ENCODE measurements at places on chromosomes 11 and 22. TPM values are rescaled to one million over a fixed set of nuclear protein-coding genes. Genes with fewer than 3 reads are reported as not detected.

DNA sequence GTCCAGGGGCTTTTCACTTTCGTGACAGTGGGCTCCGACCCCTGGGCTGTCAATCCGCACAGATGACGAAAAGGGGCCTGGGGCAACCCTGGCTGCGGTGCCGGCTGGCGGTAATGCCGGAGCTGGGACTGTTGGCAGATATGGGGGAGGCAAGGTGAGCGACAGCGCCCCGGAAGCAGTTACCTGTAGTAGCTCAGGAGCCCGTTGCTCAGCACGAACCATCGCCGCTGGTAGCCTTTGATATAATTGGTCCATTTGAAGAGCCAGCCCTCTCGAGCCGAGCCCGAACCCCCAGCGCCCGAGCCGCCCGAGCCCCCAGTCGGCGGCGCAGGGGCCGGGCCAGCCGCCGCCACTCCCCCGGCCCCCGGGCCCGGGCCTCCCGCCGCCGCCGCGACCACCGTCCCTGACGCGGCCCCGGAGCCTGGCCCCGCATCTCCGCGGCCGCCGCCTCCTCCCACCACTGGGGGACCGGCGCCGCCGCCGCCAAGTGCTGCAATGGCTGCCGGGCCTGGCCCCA, 396 bp downstream of the OSBP start:
- peak overlapping the region; percentile 57 for H3K27ac ChIP-seq
- peak overlapping the region; percentile 91 for H3K4me3 ChIP-seq
- no peak for DNase-seq
- H3K36me3 ChIP-seq, result peaks cover 3% of the 10 kb centered on the region

- H3K27ac ChIP-seq, result no peak overlapping the region
- peaks cover 3% of the 10 kb centered on the region for H3K4me1 ChIP-seq
- no peaks in the 10 kb centered on the region for H3K36me3 ChIP-seq
- no peak overlapping the region for H3K4me3 ChIP-seq
- no peak for DNase-seq
- no peaks in the 10 kb centered on the region for H3K27me3 ChIP-seq
Observed at GRCh38 chr11:123421589-123421988, 8.5 kb upstream of the GRAMD1B start.

DNA sequence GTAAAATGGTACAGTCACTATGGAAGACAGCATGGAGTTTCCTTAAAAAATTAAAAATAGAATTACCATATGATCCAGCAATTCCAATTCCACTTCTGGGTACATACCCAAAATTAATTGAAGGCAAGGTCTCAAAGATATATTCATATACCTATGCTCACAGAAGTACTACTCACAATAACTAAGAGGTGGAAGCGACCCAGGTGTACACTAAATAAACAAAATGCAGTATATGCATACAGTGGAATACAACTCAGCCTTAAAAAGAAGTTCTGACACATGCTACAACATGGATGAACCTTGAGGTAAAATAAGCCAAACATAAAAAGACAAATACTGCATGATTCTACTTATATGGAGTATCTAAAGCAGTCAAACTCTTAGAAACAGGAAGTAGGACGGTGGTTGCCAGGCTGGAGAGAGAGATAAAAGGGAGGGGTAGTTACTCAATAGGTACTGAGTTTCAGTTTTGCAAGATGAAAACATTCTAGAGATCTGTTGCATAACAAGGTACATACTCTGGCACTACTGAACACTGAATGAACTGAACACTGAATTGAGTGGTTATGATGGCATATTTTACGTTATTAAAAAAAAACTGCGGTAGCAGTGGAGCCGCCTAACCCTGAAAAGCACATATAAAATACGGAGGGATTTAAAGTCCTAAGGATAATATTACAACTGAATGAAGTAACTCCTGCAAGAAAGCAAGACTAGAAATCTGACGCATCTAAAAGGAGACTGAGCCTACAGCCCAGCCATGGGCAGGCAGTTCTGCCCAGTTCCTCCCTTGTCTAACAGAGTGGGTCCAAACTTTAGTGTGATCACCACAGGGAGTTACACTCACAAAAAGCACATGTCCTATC, 12.8 kb downstream of the DGCR2 start:
- H3K4me1 ChIP-seq, result peaks cover 15% of the 10 kb centered on the region
- H3K27ac ChIP-seq, result peak overlapping the region; percentile 38
- H3K4me3 ChIP-seq, result peak overlapping the region; percentile 6
- H3K27me3 ChIP-seq, result no peaks in the 10 kb centered on the region

DNA sequence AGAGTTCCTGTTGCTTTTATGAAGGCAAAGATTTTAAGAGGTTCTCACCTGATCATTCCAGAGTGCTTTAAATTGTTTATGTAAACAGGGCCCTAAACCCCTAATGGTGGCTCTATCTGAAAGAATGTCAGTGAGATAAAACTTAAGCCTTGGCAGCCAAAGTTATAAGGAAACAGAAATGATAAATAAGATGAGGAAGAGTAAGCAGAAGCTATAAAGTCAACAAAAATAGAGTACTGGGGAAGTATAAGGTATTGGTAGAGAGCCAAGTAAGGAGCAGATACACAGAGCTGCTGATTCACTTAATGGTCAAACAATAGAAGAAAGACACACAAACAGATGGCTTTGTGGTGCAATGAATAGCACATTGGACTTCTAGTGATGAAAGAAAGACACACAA, 37.9 kb downstream of the TMPRSS5 start:
- no peak for DNase-seq
- no peaks in the 10 kb centered on the region for H3K4me1 ChIP-seq
- H3K4me3 ChIP-seq, result no peak overlapping the region
- H3K27me3 ChIP-seq, result no peaks in the 10 kb centered on the region

GRCh38 chr11:69744435-69744834, 30.7 kb downstream of the FGF4 start:
- H3K27ac ChIP-seq, result no peak overlapping the region
- H3K27me3 ChIP-seq, result no peaks in the 10 kb centered on the region
- H3K36me3 ChIP-seq, result no peaks in the 10 kb centered on the region
- H3K4me3 ChIP-seq, result no peak overlapping the region
- DNase-seq, result no peak

DNA sequence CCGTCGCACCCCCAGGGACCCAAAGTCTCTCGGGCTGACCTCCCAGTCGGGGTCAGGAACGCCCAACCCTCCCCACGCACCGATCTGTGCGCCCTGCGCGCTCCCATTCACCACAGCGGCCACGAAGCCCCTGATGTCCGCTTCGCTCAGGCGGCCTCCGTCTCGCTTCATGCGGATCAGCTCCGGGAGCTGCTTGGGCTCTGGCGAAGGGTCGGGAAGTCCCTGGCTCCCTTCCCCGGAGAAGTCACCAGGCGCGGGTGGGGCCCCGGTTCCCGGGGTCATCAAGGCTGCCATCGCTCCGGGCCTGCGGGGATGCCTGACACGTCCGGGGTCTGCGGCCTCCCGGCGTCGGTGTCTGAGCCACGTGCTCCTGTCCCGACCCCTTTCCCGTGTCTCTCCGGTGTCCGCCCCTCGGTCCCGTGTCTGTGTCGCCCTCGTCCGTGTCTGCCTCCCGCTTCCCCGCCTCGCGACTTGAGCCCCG, 356 bp downstream of the TYMP start:
- H3K36me3 ChIP-seq, result no peaks in the 10 kb centered on the region
- H3K4me1 ChIP-seq, result peaks cover 30% of the 10 kb centered on the region
- no peaks in the 10 kb centered on the region for H3K27me3 ChIP-seq
- no peak for DNase-seq
- peak overlapping the region; percentile 78 for H3K4me3 ChIP-seq

DNA sequence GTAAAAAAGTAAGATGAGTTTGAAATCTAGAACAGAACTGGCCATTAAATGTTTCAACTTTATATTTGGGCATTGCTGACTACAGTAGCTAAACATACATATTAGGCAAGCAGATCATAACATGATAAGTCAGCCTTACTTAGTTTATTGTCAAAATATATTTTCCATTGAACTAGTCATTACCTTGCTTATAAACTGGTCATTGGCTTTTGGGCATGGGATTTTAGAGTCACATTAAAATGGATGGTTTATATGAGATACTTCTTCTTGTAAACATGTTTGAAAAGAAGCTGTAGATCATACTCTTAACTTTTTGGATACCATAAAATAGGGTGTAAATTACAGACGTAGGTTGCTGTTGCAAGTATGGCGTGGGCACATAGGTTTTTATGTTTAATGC, 2.7 kb downstream of the HIPK3 start:
- no peaks in the 10 kb centered on the region for H3K36me3 ChIP-seq
- peak overlapping the region; percentile 98 for H3K27ac ChIP-seq
- H3K27me3 ChIP-seq, result no peaks in the 10 kb centered on the region
- DNase-seq, result no peak
- H3K4me1 ChIP-seq, result peaks cover 5% of the 10 kb centered on the region
- H3K4me3 ChIP-seq, result peak overlapping the region; percentile 76

DNA sequence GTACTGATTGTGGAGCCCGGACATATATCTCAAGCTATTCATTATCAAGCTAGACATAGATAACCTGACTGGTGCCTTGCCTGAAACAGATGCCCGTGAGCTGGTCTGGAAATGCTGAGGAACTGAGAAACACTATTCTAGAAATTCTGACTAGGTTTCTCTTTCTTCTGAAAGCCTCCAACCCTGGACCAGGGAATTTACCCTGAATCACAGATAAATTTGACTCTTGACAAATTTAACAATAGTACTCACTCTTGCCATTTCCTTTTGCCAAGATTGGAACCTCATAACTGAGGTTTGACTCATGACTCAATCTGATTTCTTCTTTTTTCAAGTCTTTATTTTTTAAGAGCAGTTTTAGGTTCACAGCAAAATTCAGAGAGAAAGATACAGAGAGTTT, 189.6 kb upstream of the SYN3 start:
- H3K36me3 ChIP-seq, result no peaks in the 10 kb centered on the region
- peaks cover 20% of the 10 kb centered on the region for H3K4me1 ChIP-seq
- no peaks in the 10 kb centered on the region for H3K27me3 ChIP-seq
- H3K4me3 ChIP-seq, result no peak overlapping the region
- peak overlapping the region; percentile 67 for H3K27ac ChIP-seq
- peak; percentile 81 for DNase-seq

DNA sequence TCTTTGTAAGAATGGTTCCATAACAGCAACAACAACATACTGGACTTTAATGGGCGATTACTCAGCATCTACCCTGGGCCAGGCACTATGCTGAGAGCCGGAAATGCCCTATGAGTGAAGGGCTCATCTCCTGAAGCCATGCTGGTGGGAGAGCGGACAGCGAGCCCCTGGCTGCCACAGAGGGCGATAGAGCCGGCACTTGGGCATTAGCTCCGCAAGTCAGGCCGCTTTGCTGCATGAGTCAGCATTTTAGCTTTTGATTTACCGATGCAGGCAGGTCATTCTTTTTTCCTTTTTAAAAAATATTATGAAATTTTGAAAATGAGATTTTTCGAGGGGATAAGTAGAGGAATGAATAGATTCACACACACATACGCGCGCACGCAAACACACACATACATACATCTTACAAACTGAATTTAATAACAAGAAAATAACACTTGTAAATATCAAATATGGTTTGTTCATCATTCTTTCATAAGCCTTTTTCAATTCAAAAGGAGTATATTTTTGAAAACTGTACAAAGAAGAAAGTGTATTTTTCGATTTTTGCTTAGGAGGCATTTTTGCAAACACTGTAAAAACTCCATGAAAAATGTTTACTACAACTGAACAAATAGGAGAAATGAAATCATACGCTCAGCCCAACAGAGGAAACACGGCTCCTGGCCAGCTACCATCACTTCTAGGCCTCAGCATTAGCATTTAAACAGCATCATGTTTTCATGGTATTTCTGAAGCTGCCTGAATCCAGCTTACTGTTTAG, 667.3 kb downstream of the OPCML start:
- H3K27me3 ChIP-seq, result no peaks in the 10 kb centered on the region
- no peak for DNase-seq
- H3K4me3 ChIP-seq, result no peak overlapping the region
- H3K4me1 ChIP-seq, result no peaks in the 10 kb centered on the region
- H3K27ac ChIP-seq, result no peak overlapping the region
- no peaks in the 10 kb centered on the region for H3K36me3 ChIP-seq

DNA sequence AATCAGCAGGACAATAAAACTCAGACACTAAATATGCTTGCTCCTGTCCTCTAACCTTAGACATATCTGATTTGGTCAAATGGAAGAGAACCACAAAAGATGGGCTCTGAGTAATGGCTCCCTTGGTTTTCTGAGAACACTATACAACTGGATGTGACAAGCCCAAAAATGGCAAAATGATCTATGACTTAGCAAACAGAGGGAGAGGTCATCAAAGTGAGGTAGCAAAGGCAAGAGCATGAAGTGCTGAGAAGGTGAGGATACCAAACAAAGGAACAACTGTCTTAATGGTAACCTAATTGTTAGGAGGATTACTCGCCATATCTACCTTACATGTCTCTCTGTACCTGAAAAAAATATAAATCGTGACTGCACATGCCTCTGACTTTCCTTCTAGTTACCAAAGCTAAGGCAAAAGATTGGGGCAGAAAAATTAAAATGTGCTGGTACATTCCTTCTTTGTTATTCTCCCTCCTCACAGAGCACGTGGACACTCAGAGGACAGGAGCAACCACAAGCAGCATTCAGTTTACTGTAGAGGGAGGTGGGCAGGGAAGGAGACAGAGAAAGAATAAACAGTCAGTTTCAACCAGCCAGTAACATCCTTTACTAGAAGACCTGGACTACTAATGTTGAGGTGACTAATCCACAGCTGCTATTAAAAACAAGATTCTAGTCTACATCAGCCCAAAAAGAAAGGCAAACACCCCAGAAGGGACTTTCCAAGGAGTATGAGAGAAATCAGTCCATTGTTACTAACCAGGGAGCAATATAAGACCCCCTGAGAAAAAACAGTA, 88.8 kb downstream of the AMBRA1 start:
- no peak for DNase-seq
- no peak overlapping the region for H3K4me3 ChIP-seq
- H3K27me3 ChIP-seq, result no peaks in the 10 kb centered on the region
- H3K27ac ChIP-seq, result peak overlapping the region; percentile 53
- H3K4me1 ChIP-seq, result peaks cover 15% of the 10 kb centered on the region
- H3K36me3 ChIP-seq, result peaks cover 12% of the 10 kb centered on the region

DNA sequence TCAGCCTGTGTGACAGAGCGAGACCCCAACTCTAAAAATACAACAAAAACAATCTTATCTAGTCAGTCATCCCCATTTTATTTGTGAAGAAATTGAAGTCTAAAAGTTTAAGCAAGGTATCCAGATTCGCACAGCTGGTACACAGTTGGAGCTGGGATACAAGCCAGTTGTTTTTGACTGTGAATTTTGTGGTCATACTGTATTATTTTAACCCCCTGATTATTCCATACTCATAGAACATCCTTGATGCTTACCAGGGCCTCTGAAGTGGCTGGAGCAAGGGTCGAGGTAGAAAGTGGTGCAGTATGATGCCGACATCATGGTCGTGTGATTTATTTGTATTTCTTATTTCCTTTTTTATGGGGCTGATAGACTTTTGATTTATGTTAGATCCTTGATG, 50.0 kb downstream of the BID start:
- no peak overlapping the region for H3K27ac ChIP-seq
- no peak overlapping the region for H3K4me3 ChIP-seq
- H3K36me3 ChIP-seq, result peaks cover 8% of the 10 kb centered on the region
- DNase-seq, result no peak

The PKNOX2 gene
- not detected for total RNA-seq

The YAP1 gene
- 0.33 TPM for total RNA-seq

The FOSL1 gene
- total RNA-seq, result 4.3 TPM

The KCNJ1 gene
- not detected for total RNA-seq

The CD82 gene
- 178 TPM for total RNA-seq

Measured in GM12878 (cell line).